Epithelial cell of proximal tubule (primary cell): ENCODE measurements at places on chromosomes 12 and 14.
A peak's percentile ranks its signal among the peaks of the same experiment; 100 is the strongest.

DNA sequence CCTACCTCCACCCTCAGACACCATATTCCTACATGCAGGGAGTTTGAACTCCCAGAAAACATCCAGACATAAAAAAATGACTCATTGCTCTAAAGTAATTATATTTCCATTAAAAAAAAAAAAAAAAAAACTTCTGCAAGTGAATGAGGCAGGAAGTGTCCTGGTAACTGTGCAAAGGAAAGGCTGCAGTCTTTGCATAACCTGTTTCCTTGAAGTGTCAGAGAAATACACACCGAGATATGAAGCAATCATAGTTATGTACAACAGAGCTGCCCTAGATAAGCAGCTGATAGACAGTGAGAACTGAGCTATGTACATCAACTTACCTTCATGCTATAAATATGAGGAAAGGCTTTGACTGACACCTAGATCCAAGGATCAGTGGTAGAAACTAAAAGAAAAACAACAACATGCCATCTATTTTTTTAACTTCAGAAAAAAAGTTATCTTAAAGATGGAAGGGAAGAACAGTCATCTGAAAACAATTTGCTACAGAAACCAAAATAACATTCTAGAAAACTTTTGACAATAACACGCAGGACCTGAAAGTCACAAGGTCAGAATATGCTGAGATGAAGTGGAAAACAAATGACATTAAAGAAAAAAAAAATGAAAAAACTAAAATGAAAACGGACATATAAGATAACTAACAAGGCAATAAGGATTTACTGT, 263.2 kb downstream of the SEC23A start:
- no peak for DNase-seq

GRCh38 chr14:47526591-47527244, 148.7 kb downstream of the MDGA2 start:
- DNase-seq, result no peak

DNA sequence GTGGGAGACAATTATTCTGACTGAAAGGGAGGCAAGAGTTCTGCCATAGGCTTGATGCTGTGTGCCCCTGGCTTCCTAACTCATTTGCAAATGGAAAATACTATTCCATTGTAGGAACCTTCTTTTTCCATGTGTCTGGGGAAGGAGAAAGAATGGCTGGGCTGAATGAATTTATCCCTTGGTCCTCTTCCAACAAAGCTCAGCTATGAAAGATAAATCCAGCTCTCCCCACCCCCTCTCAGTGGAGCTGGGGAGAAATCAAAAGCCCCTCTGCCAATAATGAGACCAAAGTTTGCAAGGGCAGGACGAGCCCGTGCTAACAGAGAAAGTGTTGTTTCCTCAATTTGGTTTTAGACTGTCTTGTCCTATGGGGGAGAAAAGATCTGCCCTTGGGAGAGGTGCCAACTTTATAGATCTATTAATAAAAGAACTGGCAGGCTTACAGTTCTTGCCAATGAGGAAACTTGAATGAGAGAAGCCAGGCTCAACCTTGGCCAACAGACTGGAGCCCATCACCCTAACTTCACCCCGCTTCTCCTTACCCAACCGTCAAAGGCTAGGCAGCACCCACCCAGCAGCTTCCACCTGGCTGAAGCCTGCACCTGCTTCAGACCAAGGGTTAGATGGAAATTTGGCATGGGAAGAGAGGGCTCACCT, 8.9 kb upstream of the TCL1B start:
- DNase-seq, result no peak

- no peak for DNase-seq
Observed at GRCh38 chr14:104341532-104342434, 203.4 kb downstream of the KIF26A start.

DNA sequence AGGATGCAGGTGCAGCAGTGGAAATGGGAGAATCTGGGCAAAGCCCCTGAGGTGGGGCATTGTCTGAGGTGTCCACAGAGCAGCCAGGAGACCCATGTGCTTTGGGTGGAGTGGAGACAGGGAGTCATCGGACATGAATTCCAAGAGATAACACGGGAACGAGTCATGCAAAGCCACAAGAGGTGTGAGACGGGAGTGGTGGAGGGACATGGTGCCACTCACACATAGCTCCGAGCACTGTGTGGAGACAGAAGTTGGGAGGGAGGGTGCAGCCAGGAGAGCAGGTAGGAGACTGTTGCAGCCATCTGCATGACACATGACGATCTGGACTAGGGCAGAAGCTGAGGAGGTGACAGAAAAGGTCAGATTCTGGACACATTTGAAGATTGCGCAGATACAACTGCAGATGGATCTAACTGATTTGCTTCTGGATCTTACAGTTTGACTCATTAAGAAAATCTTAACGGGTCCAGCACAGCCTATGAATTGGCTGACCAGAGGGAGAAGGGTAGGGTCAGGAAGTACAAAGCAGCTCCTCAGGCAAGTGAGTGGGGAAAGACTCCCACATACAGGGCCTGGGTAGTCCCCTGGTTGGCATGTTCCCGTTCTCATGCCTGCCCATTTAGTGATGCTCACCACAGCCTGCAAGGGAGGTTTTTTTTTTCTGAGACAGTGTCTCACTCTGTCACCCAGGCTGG, 379.8 kb downstream of the FUT8 start:
- DNase-seq, result peak; percentile 7

- DNase-seq, result peak; percentile 44
Observed at GRCh38 chr12:80226576-80226975, 127.2 kb downstream of the OTOGL start.

DNA sequence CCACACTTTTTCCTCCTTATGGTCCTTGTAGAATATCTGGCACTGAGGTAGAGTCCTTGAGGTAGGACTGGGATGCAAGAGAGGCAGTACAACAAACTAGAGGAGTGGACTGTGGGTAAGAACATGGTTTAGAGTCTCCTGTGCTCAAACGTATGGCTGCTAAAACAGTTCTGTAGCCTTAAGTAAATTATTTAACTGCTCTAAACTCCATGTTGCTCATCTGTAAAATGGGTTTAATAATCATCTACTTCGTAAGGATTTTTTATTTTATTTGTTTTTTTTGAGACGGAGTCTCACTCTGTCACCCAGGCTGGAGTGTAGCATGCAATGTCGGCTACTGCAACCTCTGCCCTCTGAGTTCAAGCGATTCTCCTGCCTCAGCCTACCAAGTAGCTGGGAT, 3.6 kb upstream of the COPZ1 start:
- DNase-seq, result no peak

DNA sequence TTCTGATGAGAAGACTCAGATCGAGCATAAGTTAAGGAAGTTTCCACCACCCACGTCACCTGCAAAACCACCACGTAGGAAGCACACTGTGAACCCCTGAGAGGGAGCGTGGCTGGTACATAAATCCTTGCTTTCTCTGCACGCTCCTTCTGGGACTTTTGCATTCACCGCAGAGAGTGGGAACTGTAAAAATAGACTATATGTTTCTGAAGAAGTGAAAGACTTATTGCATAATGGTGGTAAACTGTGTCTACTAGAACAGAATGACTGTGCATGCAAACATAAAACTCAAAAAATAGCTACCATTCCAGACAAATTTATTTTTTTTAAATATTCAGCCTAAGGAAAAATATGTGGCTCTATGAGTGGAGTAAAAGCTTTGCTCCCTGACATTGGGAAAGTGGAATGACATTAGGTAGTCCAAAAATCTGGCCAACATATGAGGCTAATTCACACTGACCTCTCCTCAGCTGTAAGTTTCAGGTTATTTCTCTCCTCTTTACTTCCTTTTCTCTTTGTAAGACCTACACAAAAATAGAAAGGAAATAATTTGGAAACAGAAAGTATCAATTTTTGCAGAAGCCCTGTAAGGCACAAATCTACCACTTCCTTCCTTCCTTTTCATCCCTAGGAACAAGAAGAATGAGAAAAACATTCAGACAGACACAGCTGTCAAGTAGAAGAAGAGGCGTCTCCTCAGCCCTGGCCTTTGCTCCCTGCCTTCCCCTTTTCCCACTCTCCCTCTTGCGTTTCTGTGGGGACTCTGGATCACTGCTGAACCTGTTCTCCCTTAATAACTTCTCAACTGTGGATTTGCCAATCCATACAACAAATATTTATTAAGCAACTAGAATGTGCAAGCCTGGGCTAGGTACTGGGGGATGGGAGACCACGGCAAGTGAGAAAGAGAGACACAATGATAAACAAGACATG, 264.3 kb upstream of the FOXN3 start:
- DNase-seq, result no peak
